IMR-90 (cell line): ENCODE measurements at places on chromosomes 5 and 9. TPM values are rescaled to one million over a fixed set of nuclear protein-coding genes. Genes with fewer than 3 reads are reported as not detected.

DNA sequence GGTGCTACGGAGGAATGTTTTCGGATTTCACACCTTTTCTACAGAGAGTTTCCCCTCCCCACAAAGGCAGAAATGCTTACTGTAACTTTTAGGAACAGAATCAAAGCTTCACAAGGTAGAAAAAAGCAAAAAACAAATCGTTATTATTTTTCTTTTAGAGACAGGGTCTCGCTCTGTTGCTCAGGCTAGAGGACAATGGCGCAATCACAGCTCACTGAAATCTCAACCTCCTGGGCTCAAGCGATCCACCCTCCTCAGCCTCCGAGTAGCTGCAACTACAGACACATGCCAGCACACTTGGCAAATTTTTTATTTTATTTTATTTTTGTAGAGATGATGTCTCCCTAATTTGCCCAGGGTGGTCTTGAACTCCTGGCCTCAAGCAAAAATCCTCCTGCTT is 394.5 kb downstream of the CTNND2 start:
- H3K27me3 ChIP-seq = no peaks in the 10 kb centered on the region
- H3K4me3 ChIP-seq = no peak overlapping the region
- H3K36me3 ChIP-seq = no peaks in the 10 kb centered on the region
- H3K4me1 ChIP-seq = no peaks in the 10 kb centered on the region
- no peak for DNase-seq
- H3K27ac ChIP-seq = no peak overlapping the region

- no peak overlapping the region for H3K4me3 ChIP-seq
- H3K4me1 ChIP-seq = no peaks in the 10 kb centered on the region
- H3K36me3 ChIP-seq = no peaks in the 10 kb centered on the region
- no peak for DNase-seq
- no peaks in the 10 kb centered on the region for H3K27me3 ChIP-seq
These were observed 85.4 kb upstream of the SMARCA2 start for GRCh38 chr9:1929722-1930244.

DNA sequence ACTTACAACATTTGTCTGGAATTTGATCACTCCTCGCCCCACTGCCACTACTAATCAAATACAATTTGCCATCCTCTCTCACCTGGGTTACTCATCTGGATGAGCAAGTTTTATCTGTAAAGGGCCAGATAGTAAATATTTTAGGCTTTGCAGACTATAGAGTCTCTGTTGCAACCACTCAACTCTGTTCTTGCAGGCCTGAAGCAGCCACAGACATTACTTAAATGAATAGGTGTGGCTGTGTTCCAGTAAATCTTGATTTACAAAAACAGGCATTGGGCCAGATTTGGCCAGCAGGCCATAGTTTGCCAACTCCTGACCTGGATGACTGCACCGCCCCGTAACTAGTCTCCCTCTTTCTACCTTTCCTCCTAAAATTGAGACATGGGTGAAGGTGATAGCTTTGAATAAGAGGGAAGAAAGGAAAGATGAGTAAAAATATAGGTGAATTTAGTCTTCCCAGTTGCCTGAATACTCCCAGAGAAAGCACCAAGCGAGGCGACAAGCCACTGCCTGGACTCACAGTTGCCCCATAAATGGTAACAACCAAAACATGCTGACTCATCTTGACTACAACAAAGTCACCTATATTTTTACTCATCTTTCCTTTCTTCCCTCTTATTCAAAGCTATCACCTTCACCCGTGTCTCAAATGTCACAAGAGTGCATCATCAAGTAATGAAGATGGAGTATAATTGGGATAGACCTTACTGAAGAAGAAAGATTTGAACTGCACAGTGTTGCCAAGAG is 32.5 kb upstream of the SCAMP1 start:
- DNase-seq = no peak
- H3K4me3 ChIP-seq = no peak overlapping the region

DNA sequence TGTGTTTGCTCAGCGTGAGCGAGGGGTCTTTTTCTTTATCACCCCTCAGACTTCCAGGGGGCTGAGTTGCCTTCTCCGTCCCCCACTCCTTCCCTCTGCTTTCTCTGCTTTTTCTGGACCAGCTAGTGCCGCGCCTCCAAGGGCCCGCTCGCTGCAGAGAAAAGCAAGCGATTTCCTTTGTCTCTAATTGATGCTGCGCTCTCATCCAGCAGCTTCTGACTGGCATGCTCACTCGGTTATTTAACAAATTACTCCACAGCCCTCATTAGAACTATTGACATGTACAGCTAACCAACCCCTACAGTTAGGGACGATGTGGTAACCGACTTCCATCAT is 288.0 kb downstream of the ELAVL2 start:
- H3K27ac ChIP-seq = no peak overlapping the region
- no peaks in the 10 kb centered on the region for H3K4me1 ChIP-seq
- no peak overlapping the region for H3K4me3 ChIP-seq
- H3K27me3 ChIP-seq = no peaks in the 10 kb centered on the region
- DNase-seq = no peak

DNA sequence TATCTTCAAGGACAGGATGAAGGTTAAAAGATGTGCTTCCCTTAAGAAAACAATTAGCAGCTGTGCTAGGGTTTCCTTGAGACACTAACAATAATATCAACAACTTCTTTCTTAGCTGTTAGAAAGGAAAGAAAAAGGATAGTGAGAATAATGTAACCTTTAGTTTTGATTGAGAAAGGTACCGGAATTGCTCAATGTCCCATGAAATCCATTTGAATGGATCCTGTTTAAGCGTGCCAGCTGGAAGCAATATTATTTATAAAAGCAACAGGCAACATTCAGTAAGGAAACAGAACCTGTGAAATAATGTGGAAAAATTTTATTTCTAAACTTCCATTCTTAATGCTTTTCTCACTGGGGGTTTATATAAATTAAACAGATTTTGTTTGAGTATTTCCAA is 120.9 kb downstream of the CCDC192 start:
- no peaks in the 10 kb centered on the region for H3K27me3 ChIP-seq
- no peak overlapping the region for H3K4me3 ChIP-seq
- no peaks in the 10 kb centered on the region for H3K36me3 ChIP-seq
- no peak overlapping the region for H3K27ac ChIP-seq

- peak overlapping the region; percentile 60 for H3K4me3 ChIP-seq
- H3K36me3 ChIP-seq = peaks cover 28% of the 10 kb centered on the region
- peak; percentile 56 for DNase-seq
- peak overlapping the region; percentile 73 for H3K27ac ChIP-seq
These were observed 798 bp downstream of the PITX1 start for GRCh38 chr5:135032999-135033861.

MARCHF3 gene
- total RNA-seq = 17.8 and 18.8 TPM in 2 replicates

- H3K4me3 ChIP-seq = no peak overlapping the region
- H3K4me1 ChIP-seq = peaks cover 5% of the 10 kb centered on the region
- DNase-seq = no peak
- no peak overlapping the region for H3K27ac ChIP-seq
- peaks cover 6% of the 10 kb centered on the region for H3K27me3 ChIP-seq
These were observed 238.7 kb downstream of the ZSWIM6 start for GRCh38 chr5:61570767-61571166.

DNA sequence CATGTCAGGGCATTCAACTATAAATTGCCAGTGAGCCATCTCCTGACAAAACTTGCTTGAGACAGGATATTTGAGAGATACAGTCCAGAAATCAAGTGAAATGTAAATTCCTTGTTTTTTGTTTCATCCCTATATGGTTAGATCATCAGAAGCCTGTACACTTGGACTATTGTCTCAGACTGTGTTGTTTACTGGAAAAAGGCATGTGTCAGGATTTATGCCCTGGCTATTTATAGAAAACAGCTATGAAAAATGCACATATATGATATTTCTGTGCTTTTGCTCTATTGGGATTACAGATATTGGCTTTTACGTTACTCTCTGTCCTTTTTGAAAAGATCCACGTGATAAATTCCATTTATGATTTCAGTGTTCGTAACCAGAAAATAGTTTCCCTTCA is 44.2 kb downstream of the IL31RA start:
- DNase-seq = no peak
- no peaks in the 10 kb centered on the region for H3K27me3 ChIP-seq
- no peaks in the 10 kb centered on the region for H3K36me3 ChIP-seq
- no peak overlapping the region for H3K27ac ChIP-seq

SLC22A4 gene
- 2.8 and 3.2 TPM in 2 replicates for total RNA-seq

C5orf58 gene
- total RNA-seq = not detected in 2 replicates

CCL21 gene
- not detected in 2 replicates for total RNA-seq

- H3K36me3 ChIP-seq = no peaks in the 10 kb centered on the region
- H3K27ac ChIP-seq = no peak overlapping the region
- peak; percentile 11 for DNase-seq
These were observed 11.0 kb downstream of the CDH10 start for GRCh38 chr5:24633715-24634325.

GRCh38 chr5:142807372-142807911 is 37.3 kb downstream of the ARHGAP26 start:
- H3K27ac ChIP-seq = no peak overlapping the region
- peaks cover 3% of the 10 kb centered on the region; the same call in 1 of the 2 replicates for H3K4me1 ChIP-seq
- no peak for DNase-seq
- H3K27me3 ChIP-seq = peaks cover 3% of the 10 kb centered on the region; the same call in 1 of the 2 replicates

- no peak overlapping the region for H3K4me3 ChIP-seq
- no peaks in the 10 kb centered on the region; the same call in 1 of the 2 replicates for H3K36me3 ChIP-seq
- no peak for DNase-seq
- no peaks in the 10 kb centered on the region for H3K27me3 ChIP-seq
These were observed 38.7 kb upstream of the PTGS1 start for GRCh38 chr9:122332083-122332482.

DNA sequence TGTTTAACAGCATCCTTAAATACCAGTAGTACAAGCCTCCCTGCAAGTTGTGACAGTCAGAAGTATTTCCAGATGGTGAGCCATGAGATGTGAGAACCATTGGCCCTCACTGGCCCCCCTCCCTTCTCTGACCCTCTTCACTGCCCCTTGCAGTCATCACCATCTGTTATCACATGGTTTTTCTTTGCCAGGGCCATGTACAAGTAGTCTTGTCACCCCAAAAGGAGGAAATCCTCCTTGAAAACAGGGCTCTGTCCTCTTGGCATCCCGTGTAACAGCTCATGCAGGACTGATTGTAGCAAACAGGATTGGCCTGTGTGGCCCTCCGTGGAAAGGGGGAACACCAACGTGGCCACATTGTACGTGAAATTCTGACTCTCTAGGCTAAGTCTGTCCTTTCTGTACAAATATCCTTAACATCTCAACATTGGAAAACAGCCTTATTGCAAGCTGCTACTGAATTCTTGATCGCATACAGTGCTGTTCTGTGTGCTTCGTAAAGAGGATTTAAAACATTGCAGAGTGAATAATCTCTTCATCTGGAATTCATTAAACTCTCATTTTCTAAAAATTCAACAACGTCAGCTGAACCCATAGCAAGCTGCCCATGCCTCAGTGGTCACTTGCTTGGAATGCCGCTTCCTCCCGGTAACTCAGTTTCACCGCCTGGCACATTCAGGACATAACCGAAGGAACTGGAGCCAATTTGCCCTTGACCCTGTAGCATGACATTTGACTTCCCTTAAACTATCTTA is 171.7 kb downstream of the ATPSCKMT start:
- no peak overlapping the region for H3K4me3 ChIP-seq
- peaks cover 19% of the 10 kb centered on the region for H3K27me3 ChIP-seq
- H3K4me1 ChIP-seq = no peaks in the 10 kb centered on the region
- no peaks in the 10 kb centered on the region for H3K36me3 ChIP-seq
- DNase-seq = peak; percentile 35

DNA sequence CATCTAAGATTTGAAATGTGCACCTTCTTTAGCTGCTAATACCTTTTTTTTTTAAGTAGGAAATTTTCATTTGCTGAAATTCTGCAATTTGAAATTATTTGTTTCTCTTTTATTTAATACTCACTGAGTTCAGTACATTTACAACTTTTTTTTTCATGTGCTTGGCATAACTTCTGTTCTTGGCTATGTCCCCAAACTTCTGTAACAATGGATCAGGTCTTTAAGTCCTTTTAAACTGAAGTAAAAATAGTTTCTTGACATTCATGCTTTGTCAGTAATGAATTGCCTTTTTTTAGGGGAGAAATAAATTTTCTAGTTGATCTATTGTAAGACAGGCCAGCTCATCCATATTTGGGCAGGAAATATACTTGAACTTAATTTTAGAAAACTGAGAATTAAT is 41.5 kb downstream of the EDIL3 start:
- H3K36me3 ChIP-seq = no peaks in the 10 kb centered on the region
- no peak for DNase-seq
- no peaks in the 10 kb centered on the region for H3K27me3 ChIP-seq
- H3K27ac ChIP-seq = no peak overlapping the region

TMEM232 gene
- total RNA-seq = 0.36 and 0.56 TPM in 2 replicates

GRCh38 chr9:35338086-35338485 is 151.8 kb upstream of the RUSC2 start:
- no peak overlapping the region for H3K27ac ChIP-seq
- H3K4me3 ChIP-seq = no peak overlapping the region
- H3K4me1 ChIP-seq = peaks cover 23% of the 10 kb centered on the region

DNA sequence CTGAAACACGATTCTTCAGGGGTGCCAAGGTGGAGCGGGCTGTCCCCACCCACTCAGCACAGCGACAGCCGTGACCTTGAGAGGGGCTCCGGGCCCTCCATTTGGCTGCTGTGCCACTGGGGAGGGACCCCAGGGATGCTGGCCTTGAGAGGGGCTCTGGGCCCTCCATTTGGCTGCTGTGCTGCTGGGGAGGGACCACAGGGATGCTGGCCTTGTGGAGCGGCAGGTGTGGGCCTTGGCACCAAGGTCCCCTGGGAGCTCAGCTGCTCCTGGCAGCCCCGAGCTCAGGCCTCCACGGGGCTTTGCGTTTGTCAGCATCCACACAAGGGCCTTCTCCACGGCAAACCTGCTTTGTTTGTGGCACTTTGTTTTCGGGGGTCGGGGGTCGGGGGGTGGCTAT is 137.6 kb upstream of the LPCAT1 start:
- no peak overlapping the region for H3K4me3 ChIP-seq
- no peaks in the 10 kb centered on the region for H3K36me3 ChIP-seq
- H3K27me3 ChIP-seq = peaks cover 61% of the 10 kb centered on the region
- no peaks in the 10 kb centered on the region for H3K4me1 ChIP-seq

- H3K36me3 ChIP-seq = no peaks in the 10 kb centered on the region
- no peak overlapping the region for H3K27ac ChIP-seq
- no peak overlapping the region for H3K4me3 ChIP-seq
- no peaks in the 10 kb centered on the region for H3K4me1 ChIP-seq
These were observed 400.3 kb downstream of the ICE1 start for GRCh38 chr5:5822729-5823257.

GRCh38 chr5:178230879-178231538 is 1.6 kb downstream of the PHYKPL start:
- no peak overlapping the region for H3K27ac ChIP-seq
- peak; percentile 51 for DNase-seq
- H3K4me1 ChIP-seq = peaks cover 9% of the 10 kb centered on the region
